NCI-H1417 treated with DMSO at 0.1 percent for 48 hours (cell line): ENCODE measurements at places on chromosomes 4 and X.

GRCh38 chr4:107993969-107994368 is 4.3 kb downstream of the HADH start:
- no peak for DNase-seq

DNA sequence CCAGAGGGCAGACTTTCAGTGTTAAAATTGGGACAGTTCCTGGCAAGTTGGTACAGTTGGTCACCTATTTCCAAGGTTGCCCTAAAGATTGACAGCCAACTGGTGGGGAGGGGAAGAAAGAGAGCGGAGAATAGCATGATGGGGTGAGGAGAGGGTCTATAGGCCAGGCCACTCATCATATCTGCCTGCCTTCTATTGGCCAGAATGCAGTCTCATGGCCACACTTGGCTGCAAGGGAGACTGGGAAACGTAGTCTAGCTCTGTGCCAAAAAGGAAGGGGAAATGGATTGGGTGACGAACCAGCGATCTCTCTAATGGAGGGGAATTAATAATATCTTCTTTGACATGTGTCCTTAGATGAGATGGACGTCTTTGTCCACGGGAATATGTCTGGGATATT is 197.4 kb upstream of the ATP6AP2 start:
- no peak for DNase-seq

GRCh38 chr4:124428648-124429047 is 283.9 kb downstream of the ANKRD50 start:
- no peak for DNase-seq

DNA sequence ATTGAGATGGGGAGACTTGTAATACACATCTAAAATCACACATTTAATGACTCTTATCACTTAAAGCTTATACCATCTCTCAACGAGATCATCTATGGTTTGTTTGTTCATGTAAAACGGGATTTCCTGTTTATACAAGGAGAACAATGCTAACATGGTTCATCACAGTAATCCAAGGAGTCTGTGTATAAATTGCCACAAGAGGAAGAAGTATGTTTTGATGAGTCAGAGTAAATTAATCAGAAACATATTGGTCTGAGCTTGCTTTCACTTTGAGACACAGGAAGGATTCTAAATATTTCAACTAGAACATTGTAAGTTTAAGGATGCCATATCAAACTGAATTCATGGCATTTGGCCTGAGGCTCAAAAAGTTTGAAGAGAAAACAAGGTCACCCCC is 594.1 kb downstream of the GLUD2 start:
- no peak for DNase-seq

- peak; percentile 36 for DNase-seq
Measured at GRCh38 chrX:6021316-6022091, 207.2 kb downstream of the NLGN4X start.

DNA sequence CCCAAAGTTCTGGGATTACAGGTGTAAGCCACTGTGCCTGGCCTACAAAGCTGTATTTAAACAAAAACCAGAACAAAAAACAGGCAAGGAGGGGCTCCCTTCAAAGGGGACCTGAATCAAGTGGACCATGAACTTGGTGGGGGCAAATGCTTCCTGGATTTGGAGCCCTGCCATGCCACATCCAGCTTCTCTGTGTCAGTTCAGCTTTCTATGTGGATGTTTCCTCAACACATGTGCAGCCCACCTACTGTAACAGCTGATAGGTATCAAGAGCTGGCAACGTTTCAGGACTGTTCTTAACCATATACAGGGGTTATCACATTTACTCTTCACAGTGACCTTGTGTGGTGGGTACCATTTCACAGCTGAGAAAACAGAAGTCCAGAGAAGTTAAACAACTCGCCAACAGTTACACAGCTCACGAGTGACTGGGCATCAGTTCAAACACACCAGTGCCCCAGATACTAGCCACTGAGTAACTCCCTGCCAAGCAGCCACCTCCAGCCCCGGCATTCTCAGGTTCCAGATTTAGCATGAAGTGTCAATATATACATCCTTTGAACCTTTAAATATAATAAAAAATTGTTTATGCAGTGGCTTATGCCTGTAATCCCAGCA is 7.5 kb downstream of the GPR143 start:
- no peak for DNase-seq
